Aorta (tissue), 5 donors: ENCODE measurements at places on chromosomes 5 and 9.

DNA sequence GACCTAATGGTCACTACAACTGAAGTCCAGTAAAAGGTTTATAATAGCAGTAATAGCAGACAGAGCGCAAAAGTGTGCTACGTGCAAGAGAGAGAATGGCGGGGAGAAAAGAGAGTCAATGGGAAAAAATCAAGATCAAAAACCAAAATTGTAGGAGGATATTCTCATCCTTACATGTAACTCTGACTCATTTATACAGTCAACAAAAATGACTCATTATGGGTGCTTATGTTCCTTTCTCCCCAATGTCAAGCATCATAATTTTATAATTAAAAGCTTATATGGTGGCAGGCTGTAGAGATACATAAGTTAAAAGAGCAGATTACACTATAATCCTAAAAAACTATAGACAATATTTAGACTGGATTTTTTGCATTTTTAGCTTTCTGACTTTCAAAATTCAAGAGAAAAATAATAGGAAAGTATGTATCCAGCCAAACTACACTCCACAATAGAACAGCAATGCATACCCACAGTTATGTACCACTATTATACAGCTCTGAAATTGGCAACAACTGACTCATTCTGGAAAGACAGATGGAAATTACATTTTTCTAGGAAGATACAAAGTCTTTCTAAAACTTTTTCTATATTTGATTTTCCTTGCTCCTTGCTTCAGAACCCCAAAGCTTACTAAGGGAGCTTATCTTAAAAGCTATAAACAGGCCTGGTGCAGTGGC lies 78.4 kb downstream of the PLPP1 start:
- H3K36me3 ChIP-seq: no peaks in the 10 kb centered on the region
- no peaks in the 10 kb centered on the region for H3K27me3 ChIP-seq
- H3K4me3 ChIP-seq: no peak overlapping the region
- no peak for DNase-seq
- H3K27ac ChIP-seq: no peak overlapping the region

- H3K36me3 ChIP-seq: no peaks in the 10 kb centered on the region
- no peak overlapping the region for H3K27ac ChIP-seq
- no peaks in the 10 kb centered on the region for H3K27me3 ChIP-seq
- H3K4me1 ChIP-seq: no peaks in the 10 kb centered on the region
- H3K4me3 ChIP-seq: no peak overlapping the region
- no peak for DNase-seq
Measured at GRCh38 chr5:15610216-15610615, 110.2 kb downstream of the FBXL7 start.

DNA sequence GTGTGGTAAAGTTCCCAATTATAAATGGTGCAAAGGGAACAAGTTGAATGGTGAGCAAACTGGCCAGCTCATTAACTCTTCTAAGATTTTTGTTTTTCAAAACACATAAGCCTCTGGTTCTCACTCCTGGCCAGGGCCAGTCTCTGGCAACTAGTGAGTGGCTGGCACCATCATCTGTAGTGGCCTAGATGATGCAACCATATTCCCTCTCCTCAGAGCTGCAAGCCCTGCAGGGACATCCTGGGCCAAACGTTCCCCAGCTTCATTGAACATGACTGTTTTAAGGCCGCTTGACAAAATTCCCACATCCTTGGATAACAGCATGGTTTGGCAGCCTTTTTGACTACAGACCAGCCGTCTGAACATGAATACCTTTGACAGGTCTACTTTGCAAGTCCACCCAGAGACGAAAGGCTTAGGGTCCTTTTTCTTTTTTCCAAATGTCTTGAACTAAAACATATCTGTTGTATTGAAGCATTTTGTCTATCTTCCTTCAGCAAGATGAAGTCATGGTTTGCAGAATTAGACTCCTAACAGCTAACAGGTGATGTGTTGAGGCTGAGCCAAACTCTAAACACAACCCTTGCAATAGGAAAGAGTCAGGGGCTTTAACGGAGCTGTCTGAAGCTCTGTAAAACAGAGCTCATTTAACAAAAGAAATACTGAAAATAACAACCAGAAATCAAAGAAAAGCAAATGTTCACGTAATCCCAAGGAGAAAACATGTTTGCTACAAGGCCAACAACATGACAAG lies 23.8 kb downstream of the MACROH2A1 start:
- no peaks in the 10 kb centered on the region for H3K27me3 ChIP-seq
- no peak overlapping the region for H3K4me3 ChIP-seq
- no peak for DNase-seq

DNA sequence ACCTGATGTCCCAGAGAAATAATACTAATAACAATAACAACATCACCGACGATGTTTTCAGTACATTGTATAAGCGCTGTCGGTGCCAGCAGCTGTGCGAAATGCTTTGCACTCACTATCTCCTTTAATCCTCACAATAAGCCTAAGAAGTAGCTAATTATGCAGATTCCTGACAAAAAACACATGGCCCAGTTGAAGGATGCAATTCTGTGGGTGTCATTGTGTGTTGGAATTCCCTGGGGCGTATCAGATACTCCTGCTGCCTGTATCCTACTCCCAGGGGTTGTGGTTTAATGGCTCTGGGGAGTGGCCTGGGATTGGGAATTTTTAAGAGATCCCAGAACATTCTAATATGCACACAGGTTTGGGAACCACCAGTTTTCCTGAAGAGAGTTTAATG lies 154.0 kb downstream of the RGS3 start:
- no peaks in the 10 kb centered on the region for H3K27me3 ChIP-seq
- DNase-seq: no peak
- H3K4me3 ChIP-seq: no peak overlapping the region
- no peaks in the 10 kb centered on the region for H3K4me1 ChIP-seq

DNA sequence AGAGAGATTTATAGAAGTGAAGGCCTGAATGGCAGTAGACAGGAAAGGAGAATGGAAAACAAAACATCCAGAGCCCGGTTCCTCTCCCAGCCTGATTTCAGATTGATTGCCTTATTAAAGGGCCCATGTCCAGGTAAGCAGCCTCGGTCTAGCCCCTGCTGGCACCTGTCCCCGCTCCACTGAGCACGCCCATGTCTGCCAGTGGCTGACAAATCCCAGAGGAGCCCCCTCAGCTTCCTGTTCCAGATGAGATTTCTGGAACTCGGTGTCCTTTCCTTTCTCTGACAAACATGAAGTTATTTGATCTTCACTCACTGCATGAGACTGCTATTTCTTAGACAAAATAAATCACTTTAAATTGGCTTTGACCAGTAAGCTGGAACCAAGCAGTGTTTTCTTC lies 187.0 kb upstream of the ADCY2 start:
- H3K27me3 ChIP-seq: no peaks in the 10 kb centered on the region
- H3K36me3 ChIP-seq: no peaks in the 10 kb centered on the region
